ENCODE measurements at places on chromosomes 5 and 9. TPM values are rescaled to one million over a fixed set of nuclear protein-coding genes. Genes with fewer than 3 reads are reported as not detected.
A peak's percentile ranks its signal among the peaks of the same experiment; 100 is the strongest.

The TMOD1 gene
- 12.2 TPM for polyA plus RNA-seq

The LCN15 gene
- not detected for polyA plus RNA-seq

The FOXD4L6 gene
- polyA plus RNA-seq: not detected

DNA sequence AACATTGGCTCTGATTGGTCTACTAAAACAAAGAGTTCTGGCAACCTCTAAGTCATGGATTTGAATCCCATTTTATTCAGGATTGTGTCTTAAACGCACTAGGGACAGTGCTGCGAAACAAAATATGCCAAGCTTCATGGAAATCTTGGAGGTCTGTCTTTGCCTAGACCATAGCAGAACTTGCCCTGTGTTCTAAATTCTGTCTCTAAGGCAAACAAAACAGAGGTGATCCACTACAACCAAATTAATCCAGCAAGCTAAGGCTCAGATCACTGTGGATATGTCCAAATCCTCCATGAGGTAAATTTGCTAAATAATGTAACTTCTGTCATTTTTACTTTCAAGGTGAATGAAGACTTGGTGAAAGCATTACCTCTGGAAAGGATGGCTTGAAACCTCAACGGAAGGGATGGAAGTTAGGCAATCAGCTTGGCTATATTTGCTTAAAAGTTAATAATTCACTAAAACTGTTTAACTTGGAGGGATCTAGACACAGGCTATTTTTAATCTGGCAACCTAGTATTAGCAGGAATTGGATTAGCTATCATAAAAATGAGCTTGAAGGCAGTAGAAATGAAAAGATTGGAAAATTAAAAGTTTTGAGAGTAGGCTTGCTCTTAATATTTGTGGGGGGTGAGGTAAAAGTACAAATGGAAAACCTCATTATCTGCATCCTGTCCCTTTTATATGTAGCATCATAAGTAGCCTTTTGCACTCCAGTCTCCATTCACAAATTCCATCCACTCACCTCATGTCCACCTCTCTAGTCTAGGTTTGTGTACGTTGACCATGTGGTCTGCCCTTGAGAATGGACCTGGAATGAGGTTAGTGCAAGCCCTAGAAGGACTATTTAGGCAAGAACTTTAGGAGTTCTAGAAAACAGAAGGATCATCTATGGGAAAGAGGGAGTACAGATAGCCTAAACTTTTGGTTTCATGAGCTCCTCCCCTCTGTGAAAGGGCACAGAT is 176.2 kb downstream of the SMC2 start:
- DNase-seq: no peak
- no peaks in the 10 kb centered on the region for H3K27me3 ChIP-seq
- H3K27ac ChIP-seq: peak overlapping the region; percentile 79
- H3K4me3 ChIP-seq: no peak overlapping the region
- no peaks in the 10 kb centered on the region for H3K36me3 ChIP-seq

- DNase-seq: no peak
- no peaks in the 10 kb centered on the region for H3K36me3 ChIP-seq
- no peak overlapping the region for H3K4me3 ChIP-seq
- no peak overlapping the region for H3K27ac ChIP-seq
Measured at GRCh38 chr5:174708476-174709207, 15.7 kb upstream of the MSX2 start.

The TMEM215 gene
- not detected for polyA plus RNA-seq

DNA sequence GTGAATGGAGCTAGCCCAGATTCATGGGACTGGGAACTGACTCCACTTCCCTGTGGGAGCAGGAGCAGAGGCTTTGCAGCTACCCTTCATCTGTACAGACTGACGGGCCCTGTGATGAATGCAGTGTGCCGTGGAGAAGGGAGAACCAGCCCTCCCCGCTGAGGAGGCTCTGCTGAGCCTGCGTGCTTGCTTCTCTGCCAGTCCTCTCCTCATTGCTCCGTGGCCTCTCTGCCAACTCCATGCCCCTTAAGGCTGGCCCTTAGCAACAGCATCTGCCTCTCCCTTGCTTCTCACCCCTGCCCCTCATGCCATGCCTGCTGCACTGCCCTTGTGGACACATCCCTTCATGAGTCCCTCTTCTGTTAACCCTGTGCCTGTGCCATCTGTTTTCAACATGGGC is 53.6 kb downstream of the GADD45G start:
- H3K4me1 ChIP-seq: peaks cover 43% of the 10 kb centered on the region
- no peak overlapping the region for H3K4me3 ChIP-seq
- H3K27ac ChIP-seq: no peak overlapping the region
- no peak for DNase-seq
- no peaks in the 10 kb centered on the region for H3K27me3 ChIP-seq

The CDC20B gene
- polyA plus RNA-seq: not detected

The LIX1 gene
- polyA plus RNA-seq: not detected

GRCh38 chr5:142472306-142472951 is 147.6 kb upstream of the SPRY4 start:
- H3K4me3 ChIP-seq: no peak overlapping the region
- no peaks in the 10 kb centered on the region for H3K36me3 ChIP-seq
- no peaks in the 10 kb centered on the region for H3K4me1 ChIP-seq
- no peak for DNase-seq
- H3K27me3 ChIP-seq: no peaks in the 10 kb centered on the region

The IL31RA gene
- polyA plus RNA-seq: 0.07 TPM

- no peaks in the 10 kb centered on the region for H3K36me3 ChIP-seq
- no peaks in the 10 kb centered on the region for H3K27me3 ChIP-seq
- H3K4me3 ChIP-seq: no peak overlapping the region
- no peak overlapping the region for H3K27ac ChIP-seq
- DNase-seq: no peak
- H3K4me1 ChIP-seq: no peaks in the 10 kb centered on the region
Measured at GRCh38 chr5:138805096-138805495, 51.9 kb downstream of the CTNNA1 start.

The GARIN3 gene
- polyA plus RNA-seq: not detected

GRCh38 chr9:107229241-107229741 is 53.8 kb upstream of the RAD23B start:
- no peak overlapping the region for H3K27ac ChIP-seq
- peaks cover 3% of the 10 kb centered on the region for H3K4me1 ChIP-seq
- H3K36me3 ChIP-seq: no peaks in the 10 kb centered on the region
- H3K4me3 ChIP-seq: no peak overlapping the region

GRCh38 chr9:100029251-100029650 is 69.5 kb downstream of the ERP44 start:
- H3K27me3 ChIP-seq: no peaks in the 10 kb centered on the region
- H3K36me3 ChIP-seq: no peaks in the 10 kb centered on the region
- DNase-seq: no peak

Measured in pancreas (tissue), 10 donors.